ENCODE measurements at places on chromosomes 3 and 15.
A peak's percentile ranks its signal among the peaks of the same experiment; 100 is the strongest.

GRCh38 chr3:129622226-129622874 is 15.9 kb upstream of the PLXND1 start:
- H3K27me3 ChIP-seq: no peaks in the 10 kb centered on the region
- H3K4me1 ChIP-seq: peaks cover 20% of the 10 kb centered on the region
- no peak overlapping the region for H3K4me3 ChIP-seq
- H3K27ac ChIP-seq: peak overlapping the region; percentile 51
- DNase-seq: peak; percentile 28

DNA sequence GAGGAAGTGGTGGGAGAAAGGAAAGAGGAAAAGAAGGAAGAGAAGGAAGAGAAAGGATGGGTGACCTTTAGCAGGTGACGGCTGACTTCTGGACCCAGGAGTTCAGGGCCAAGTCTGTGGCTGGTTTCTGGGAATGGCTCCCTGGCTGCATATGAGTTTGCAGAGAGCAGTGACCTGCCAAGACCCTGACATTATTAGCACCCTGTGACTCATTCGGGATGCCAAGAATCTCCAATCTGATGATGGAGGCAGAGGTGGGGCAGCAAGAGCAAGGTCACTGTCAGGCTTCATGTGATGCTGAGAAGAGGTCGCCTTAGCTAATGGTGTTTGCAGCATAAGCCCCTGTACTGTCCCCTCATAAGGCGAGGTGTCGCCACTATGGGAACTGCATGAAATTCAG is 42.6 kb downstream of the MYZAP start:
- H3K27me3 ChIP-seq: no peaks in the 10 kb centered on the region
- no peaks in the 10 kb centered on the region for H3K36me3 ChIP-seq
- no peak overlapping the region for H3K27ac ChIP-seq
- no peak overlapping the region for H3K4me3 ChIP-seq
- no peak for DNase-seq
- peaks cover 4% of the 10 kb centered on the region for H3K4me1 ChIP-seq

DNA sequence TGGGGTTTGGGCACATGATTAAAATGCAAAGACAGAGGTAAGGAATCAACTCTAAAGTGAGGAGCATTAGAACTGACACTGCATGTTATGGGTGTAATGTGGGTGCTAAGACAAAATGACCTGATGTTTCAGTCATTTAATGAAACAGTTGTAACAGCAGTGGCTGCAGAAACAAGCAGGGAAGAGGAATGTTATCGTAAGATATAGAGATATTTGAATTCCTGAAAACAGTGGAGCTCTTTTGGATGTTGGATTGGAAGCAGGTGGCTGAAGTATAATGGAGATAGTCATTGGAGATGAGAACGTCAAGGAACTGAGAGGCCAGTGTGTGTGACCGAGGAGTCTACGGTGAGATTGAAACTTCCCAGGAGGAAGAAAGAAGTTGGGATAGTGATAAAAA is 1065.2 kb downstream of the ZPLD1 start:
- no peaks in the 10 kb centered on the region for H3K36me3 ChIP-seq
- H3K4me1 ChIP-seq: no peaks in the 10 kb centered on the region
- no peak overlapping the region for H3K4me3 ChIP-seq
- no peaks in the 10 kb centered on the region for H3K27me3 ChIP-seq
- no peak for DNase-seq

GRCh38 chr15:73357999-73358665 is 10.6 kb downstream of the HCN4 start:
- peak; percentile 69 for DNase-seq
- H3K27ac ChIP-seq: no peak overlapping the region

DNA sequence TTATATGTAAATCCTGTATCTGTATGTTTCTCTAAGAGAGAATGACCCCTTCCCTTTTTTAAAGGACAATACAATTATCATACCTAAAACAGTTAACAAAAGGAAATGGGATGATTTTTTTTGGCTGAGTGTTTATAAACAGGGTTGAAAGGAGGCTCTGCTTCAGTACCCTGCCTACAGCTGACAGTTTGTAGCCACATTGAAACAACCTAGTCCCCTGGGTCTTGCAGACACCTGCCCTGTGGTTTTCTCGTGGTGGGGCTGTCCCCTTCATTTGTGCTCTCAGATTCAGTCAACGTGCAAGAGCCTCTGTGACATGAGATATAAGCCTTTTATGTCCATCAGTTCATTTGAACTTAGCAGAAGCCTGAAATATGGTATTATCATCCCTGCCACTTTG is 2.3 kb upstream of the HMCES start:
- no peak overlapping the region for H3K27ac ChIP-seq
- H3K36me3 ChIP-seq: peaks cover 9% of the 10 kb centered on the region
- no peaks in the 10 kb centered on the region for H3K27me3 ChIP-seq

DNA sequence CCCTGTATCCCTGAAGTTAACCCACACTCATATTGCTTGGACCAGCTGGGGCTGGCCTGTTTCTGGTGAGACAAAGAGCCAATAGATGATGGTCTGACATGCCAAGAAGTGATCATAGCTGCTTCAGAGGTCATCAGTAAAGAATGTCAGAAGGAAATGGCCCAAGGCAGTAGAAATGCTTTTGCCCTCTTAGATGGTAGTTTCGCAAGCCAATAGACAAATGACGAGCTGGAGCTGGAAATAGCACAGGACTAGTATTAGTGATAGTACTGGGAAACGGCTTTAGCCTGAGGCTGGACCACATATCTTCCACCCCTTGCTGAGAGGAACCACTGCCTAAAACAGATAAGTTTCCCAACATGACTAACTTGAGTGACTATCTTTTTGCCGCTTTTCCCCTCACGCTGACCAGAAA is 176.1 kb upstream of the THBS1 start:
- no peaks in the 10 kb centered on the region for H3K36me3 ChIP-seq
- H3K4me1 ChIP-seq: no peaks in the 10 kb centered on the region
- no peaks in the 10 kb centered on the region for H3K27me3 ChIP-seq
- no peak overlapping the region for H3K4me3 ChIP-seq
- DNase-seq: no peak

DNA sequence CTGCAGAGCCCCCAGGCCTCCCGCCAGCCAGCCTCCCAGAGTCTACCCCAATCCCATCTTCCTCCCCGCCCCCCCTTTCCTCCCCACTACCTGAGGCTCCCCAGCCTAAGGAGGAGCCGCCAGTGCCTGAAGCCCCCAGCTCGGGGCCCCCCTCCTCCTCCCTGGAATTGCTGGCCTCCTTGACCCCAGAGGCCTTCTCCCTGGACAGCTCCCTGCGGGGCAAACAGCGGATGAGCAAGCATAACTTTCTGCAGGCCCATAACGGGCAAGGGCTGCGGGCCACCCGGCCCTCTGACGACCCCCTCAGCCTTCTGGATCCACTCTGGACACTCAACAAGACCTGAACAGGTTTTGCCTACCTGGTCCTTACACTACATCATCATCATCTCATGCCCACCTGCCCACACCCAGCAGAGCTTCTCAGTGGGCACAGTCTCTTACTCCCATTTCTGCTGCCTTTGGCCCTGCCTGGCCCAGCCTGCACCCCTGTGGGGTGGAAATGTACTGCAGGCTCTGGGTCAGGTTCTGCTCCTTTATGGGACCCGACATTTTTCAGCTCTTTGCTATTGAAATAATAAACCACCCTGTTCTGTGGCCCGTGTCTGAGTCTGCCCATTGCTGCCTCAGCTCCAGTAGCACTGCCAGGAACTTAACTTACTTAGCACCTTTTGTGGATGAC is 32.2 kb downstream of the PTPN23 start:
- H3K4me3 ChIP-seq: no peak overlapping the region
- no peaks in the 10 kb centered on the region for H3K27me3 ChIP-seq
- DNase-seq: no peak

DNA sequence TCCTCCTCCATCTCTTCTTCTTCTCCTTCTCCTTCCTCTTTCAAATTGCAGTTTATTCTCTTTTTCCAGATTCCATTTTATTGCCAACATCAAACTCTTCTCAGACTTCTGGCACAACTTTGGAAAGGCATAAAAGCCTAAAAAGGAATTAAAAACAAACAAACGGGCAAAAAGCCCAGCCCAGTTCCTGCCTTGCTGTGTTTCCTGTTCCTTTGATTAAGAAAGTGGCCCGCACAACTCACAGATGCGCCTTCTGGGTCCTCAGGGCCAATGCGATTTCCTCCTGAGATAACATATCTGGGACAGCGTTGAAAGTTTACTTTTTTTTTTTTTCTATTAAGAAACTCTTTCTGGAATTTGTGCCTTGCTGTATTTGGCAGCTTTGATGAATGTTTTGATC is 158.7 kb upstream of the UBE3A start:
- no peak overlapping the region for H3K4me3 ChIP-seq
- H3K27ac ChIP-seq: no peak overlapping the region

DNA sequence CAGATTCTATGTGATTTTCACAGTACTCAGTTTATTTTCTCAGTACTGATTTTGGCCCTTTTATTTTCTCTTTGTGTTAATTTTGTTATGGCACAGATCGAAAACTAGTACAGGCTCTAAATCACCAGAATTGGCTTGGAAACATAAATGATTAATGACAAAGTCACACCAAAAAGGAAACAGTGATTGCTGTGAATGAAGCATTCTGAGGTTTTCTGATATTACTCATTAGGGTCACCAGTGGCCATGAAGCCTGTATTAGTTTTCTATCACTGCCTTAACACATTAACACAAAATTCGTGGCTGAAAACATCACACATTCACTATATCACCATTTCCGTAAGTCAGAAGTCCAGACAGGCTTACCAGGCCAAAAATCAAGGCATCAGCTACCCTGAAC is 343.0 kb upstream of the THRB start:
- no peaks in the 10 kb centered on the region for H3K4me1 ChIP-seq
- no peak overlapping the region for H3K4me3 ChIP-seq
- no peak for DNase-seq
- no peaks in the 10 kb centered on the region for H3K36me3 ChIP-seq
- H3K27me3 ChIP-seq: no peaks in the 10 kb centered on the region

GRCh38 chr15:56244038-56244810 is 545 bp upstream of the RFX7 start:
- no peaks in the 10 kb centered on the region for H3K27me3 ChIP-seq
- peak overlapping the region; percentile 43 for H3K4me3 ChIP-seq
- peak overlapping the region; percentile 59 for H3K27ac ChIP-seq
- peak; percentile 70 for DNase-seq

DNA sequence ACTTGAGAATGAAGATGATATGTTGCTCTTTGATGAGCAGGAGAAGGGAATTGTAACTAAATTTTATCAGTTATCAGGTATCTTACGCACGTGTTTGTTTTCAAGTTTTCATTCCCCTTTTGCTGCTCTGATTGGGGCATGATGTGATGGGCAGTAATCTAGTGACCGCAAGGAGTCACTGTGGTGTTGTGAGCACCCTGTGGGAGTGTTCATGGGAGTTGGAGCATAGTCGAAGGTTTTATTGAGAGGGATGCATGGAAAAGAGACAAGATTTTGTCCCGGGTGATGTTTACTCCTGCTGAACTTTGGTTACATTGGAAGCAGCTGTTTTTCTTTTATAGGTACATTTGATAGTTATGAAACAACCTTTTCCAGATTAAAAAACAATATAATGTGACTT is 2.1 kb downstream of the FAN1 start:
- H3K27me3 ChIP-seq: no peaks in the 10 kb centered on the region
- no peak overlapping the region for H3K4me3 ChIP-seq
- H3K36me3 ChIP-seq: no peaks in the 10 kb centered on the region
- H3K4me1 ChIP-seq: no peaks in the 10 kb centered on the region
- peak; percentile 63 for DNase-seq

DNA sequence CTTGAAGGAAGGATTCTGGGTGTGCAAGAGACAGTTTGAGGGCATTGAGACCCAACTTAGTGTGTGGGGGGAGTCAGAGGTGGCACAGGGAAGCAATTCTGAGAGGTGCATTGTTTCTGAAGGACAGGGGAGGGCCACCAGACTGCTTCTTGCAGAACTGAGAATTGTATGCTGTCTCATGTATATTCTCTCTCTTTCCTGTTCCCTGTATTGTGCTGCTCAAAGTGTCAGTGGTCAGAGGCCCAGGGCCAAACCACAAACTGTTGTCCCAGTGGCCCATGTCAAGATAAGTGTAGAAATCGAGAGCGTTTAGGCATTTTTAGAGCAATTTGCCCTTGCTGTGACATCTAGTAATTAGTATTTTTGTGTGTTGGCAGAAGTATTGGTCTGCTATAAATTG is 567.1 kb downstream of the EDEM1 start:
- DNase-seq: no peak
- H3K27me3 ChIP-seq: no peaks in the 10 kb centered on the region
- no peak overlapping the region for H3K27ac ChIP-seq
- no peaks in the 10 kb centered on the region for H3K36me3 ChIP-seq

GRCh38 chr3:39905788-39906187 is 96.4 kb downstream of the MYRIP start:
- no peak for DNase-seq
- no peaks in the 10 kb centered on the region for H3K4me1 ChIP-seq
- H3K27ac ChIP-seq: no peak overlapping the region
- no peaks in the 10 kb centered on the region for H3K27me3 ChIP-seq
- no peak overlapping the region for H3K4me3 ChIP-seq

- no peak overlapping the region for H3K4me3 ChIP-seq
- no peak overlapping the region for H3K27ac ChIP-seq
- peaks cover 7% of the 10 kb centered on the region for H3K4me1 ChIP-seq
- H3K27me3 ChIP-seq: no peaks in the 10 kb centered on the region
Measured at GRCh38 chr15:40070166-40070557, 31.2 kb upstream of the SRP14 start.

GRCh38 chr3:133754455-133754854 is 8.3 kb downstream of the TF start:
- no peaks in the 10 kb centered on the region for H3K36me3 ChIP-seq
- no peak overlapping the region for H3K4me3 ChIP-seq
- no peak overlapping the region for H3K27ac ChIP-seq
- no peak for DNase-seq
- no peaks in the 10 kb centered on the region for H3K27me3 ChIP-seq

Data from colonic mucosa (tissue), 4 donors.